ENCODE measurements at places on chromosomes 1 and 21. TPM values are rescaled to one million over a fixed set of nuclear protein-coding genes. Genes with fewer than 3 reads are reported as not detected.

Gene FBLIM1
- 74.6 TPM for total RNA-seq

Gene F5
- total RNA-seq: not detected

Gene ASCL5
- 0.21 TPM for total RNA-seq

Gene WDR64
- not detected for total RNA-seq

Gene ZSWIM5
- not detected for total RNA-seq

Gene TNFRSF9
- total RNA-seq: 3.1 TPM

Gene GPR37L1
- total RNA-seq: not detected

Gene SPRR3
- 51.4 TPM for total RNA-seq

Gene BRDT
- total RNA-seq: not detected

Gene HSPA6
- total RNA-seq: 24.3 TPM

Gene ZNF648
- total RNA-seq: not detected

Gene GABPB2
- total RNA-seq: 10.7 TPM

Gene ORC1
- 0.64 TPM for total RNA-seq

Gene PPFIA4
- total RNA-seq: 14.0 TPM

Gene VPS72
- total RNA-seq: 58.2 TPM

Gene SMYD2
- 62.9 TPM for total RNA-seq

Gene SPRR2A
- 3.0 TPM for total RNA-seq

Gene KISS1
- total RNA-seq: 0.48 TPM

Gene KRTAP10-7
- total RNA-seq: not detected

Gene CELA2B
- total RNA-seq: not detected

Gene AMY1A
- not detected for total RNA-seq

Gene EDARADD
- total RNA-seq: 3.1 TPM

Gene SMYD3
- 16.6 TPM for total RNA-seq

Gene GBP7
- not detected for total RNA-seq
